ENCODE measurements at places on chromosomes 5 and 9. TPM values are rescaled to one million over a fixed set of nuclear protein-coding genes. Genes with fewer than 3 reads are reported as not detected.

GRCh38 chr5:2293906-2294305 is 411.2 kb upstream of the IRX4 start:
- no peak for DNase-seq

Gene ADAMTS6
- total RNA-seq = 12.3 TPM

Gene ADAMTS2
- total RNA-seq = not detected

Gene MCTP1
- 2.5 TPM for total RNA-seq

Gene FSD1L
- 9.8 TPM for total RNA-seq

DNA sequence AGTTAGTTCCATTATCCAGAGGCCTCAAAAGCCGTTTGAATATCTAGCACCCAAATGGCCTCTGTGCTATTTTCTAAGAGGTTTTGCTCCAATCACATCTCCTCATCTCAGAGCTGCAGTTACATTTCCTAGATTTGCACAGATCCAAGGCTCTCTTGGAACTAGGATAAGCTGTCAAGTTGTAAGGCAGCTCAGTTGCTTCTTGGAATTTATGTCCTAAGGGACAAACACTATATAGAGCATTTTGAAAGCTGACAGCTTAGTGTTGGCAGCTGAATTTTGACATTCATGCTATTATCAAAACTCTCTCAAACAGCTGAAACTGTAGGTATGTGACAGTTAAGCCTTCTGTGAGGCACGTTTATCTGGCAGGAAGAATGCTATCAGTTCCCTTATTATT is 97.0 kb downstream of the MACIR start:
- DNase-seq = no peak

DNA sequence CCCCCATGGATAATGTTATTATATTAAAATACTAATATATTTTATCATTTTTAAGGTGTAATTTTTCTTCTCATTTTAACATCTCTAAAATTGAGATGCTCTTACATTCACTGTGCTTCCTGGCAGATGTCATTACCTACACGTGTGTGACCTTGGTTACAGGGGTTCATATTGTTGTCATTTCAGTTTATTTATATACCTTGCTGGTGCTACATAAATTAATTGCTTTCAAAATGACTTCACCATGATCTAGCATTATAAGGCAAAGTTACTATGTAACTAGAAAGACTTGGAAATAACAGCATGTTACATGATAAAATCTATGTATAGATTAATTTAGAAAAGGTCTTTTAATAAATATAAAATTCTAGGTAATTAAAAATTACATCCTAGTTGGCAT is 60.9 kb downstream of the ARHGEF28 start:
- DNase-seq = no peak

DNA sequence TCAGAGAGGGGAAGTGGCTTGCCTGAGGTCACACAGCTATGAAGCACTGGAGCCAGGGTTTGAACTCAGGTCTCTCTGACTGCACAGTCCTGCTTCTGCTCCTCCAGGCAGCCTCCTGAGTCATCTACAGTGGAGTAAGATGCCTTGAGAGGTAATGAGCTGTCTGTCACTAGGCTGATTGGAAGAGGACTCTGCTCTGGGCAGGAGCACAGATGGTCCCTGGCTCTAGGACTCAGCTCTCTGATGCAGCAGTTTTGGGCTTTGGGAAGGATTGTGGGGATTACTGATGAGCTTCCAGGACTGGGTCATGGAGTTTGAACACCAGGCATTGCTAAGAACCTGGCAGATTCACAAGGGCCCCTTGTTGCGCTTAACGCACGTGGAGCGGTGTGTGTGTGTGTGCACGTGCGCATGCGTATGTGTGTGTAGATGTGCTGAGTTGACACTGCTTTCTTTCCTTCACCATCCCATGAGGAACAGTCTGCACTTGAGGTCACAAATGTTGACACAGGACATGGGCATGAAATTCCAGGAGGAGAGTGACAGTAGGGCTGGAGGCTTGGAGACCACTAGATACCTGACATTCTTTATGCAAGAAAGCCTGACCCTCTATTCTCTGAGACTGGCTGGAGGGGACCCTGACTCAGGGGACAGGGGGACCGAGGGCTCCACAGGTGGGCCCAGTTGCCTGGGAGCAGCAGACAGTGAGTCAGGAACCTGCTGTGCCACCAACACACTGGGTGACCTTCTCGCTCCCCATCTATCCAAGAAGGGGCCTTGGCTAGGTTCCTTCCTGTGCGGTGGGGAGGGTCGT is 170.5 kb downstream of the RGS3 start:
- no peak for DNase-seq
